ENCODE measurements at places on chromosomes 3 and 15. TPM values are rescaled to one million over a fixed set of nuclear protein-coding genes. Genes with fewer than 3 reads are reported as not detected.

LRRIQ4 gene
- 0.39 TPM for total RNA-seq

NANOGP8 gene
- total RNA-seq, result not detected

FANCD2OS gene
- not detected for total RNA-seq

EOMES gene
- not detected for total RNA-seq

TGM5 gene
- not detected for total RNA-seq

ACAD9 gene
- total RNA-seq, result 69.5 TPM

SOX14 gene
- total RNA-seq, result not detected

SI gene
- total RNA-seq, result not detected

TTLL13 gene
- total RNA-seq, result 0.77 TPM

KIAA1143 gene
- total RNA-seq, result 46.7 TPM

C3orf85 gene
- not detected for total RNA-seq

CHRNA7 gene
- not detected for total RNA-seq

GUCA1C gene
- total RNA-seq, result not detected

PRSS50 gene
- total RNA-seq, result not detected

GOLGA6L24 gene
- total RNA-seq, result not detected

GNAT1 gene
- total RNA-seq, result not detected

TEX55 gene
- not detected for total RNA-seq

ANO10 gene
- total RNA-seq, result 3.8 TPM

FRMD4B gene
- total RNA-seq, result not detected

GOLGA8A gene
- total RNA-seq, result 10.7 TPM

INKA1 gene
- total RNA-seq, result 7.6 TPM

CEMIP gene
- not detected for total RNA-seq

C15orf62 gene
- 2.4 TPM for total RNA-seq

LEKR1 gene
- not detected for total RNA-seq

GOLGA8J gene
- not detected for total RNA-seq

PLOD2 gene
- total RNA-seq, result not detected

GOLGA8K gene
- total RNA-seq, result not detected

DGKG gene
- total RNA-seq, result 0.06 TPM

GRM2 gene
- 0.11 TPM for total RNA-seq

LMAN1L gene
- 0.37 TPM for total RNA-seq

RASGRF1 gene
- total RNA-seq, result 4.5 TPM

UBL7 gene
- total RNA-seq, result 44.1 TPM

ZNF660 gene
- total RNA-seq, result not detected

ANKUB1 gene
- not detected for total RNA-seq

MESP1 gene
- not detected for total RNA-seq

HHLA2 gene
- not detected for total RNA-seq

CASR gene
- total RNA-seq, result not detected

ACP3 gene
- total RNA-seq, result 13.7 TPM

RFT1 gene
- total RNA-seq, result 34.7 TPM

DPPA2 gene
- not detected for total RNA-seq

GOLGA6L4 gene
- 3.3 TPM for total RNA-seq

PLSCR5 gene
- not detected for total RNA-seq

SCAANT1 gene
- total RNA-seq, result not detected

MESP2 gene
- total RNA-seq, result not detected

P2RY13 gene
- total RNA-seq, result not detected

APBA2 gene
- not detected for total RNA-seq

LRTM1 gene
- total RNA-seq, result not detected

ABHD14A gene
- 8.9 TPM for total RNA-seq

AADACL2 gene
- total RNA-seq, result not detected

FOXL2NB gene
- total RNA-seq, result not detected

GABRR3 gene
- not detected for total RNA-seq

TMC3 gene
- total RNA-seq, result not detected

Measured in OCI-LY7 (cell line).